ENCODE measurements at places on chromosomes 13 and 19.

- no peak for DNase-seq
Observed at GRCh38 chr19:5711713-5712161, 8.2 kb downstream of the LONP1 start.

DNA sequence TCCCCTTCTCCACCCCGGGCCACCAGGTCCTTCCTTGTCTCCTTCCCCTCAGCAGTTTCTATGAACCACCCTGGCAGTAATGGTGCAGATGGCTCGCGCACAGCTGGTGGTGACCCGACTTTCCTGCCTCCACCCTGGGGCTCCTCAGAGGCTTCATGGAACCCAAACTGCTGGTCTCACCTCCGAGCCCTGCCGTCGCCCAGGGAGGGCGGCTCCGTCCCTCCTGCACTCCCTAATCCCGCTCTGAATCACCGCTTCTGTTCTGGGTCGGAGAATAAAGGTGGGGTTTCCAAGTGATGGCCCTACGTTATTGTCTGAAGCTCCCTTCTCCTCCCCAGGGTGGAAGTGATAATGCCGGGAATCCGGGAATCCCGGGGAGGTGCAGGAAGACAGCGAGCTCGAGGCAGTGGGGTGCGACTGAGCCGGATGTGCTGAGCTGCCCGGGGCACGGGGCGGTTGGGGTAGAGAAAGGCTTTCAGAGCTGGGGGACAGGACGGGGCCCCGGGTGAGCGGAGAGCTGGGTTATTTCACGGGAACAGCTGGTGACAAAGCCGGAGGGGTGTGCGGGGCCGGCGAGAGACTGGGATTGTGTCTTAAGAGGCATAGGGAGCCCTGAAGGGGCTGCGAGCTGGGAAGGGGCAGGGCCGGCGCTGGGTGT, 711 bp downstream of the FUT2 start:
- DNase-seq = no peak

DNA sequence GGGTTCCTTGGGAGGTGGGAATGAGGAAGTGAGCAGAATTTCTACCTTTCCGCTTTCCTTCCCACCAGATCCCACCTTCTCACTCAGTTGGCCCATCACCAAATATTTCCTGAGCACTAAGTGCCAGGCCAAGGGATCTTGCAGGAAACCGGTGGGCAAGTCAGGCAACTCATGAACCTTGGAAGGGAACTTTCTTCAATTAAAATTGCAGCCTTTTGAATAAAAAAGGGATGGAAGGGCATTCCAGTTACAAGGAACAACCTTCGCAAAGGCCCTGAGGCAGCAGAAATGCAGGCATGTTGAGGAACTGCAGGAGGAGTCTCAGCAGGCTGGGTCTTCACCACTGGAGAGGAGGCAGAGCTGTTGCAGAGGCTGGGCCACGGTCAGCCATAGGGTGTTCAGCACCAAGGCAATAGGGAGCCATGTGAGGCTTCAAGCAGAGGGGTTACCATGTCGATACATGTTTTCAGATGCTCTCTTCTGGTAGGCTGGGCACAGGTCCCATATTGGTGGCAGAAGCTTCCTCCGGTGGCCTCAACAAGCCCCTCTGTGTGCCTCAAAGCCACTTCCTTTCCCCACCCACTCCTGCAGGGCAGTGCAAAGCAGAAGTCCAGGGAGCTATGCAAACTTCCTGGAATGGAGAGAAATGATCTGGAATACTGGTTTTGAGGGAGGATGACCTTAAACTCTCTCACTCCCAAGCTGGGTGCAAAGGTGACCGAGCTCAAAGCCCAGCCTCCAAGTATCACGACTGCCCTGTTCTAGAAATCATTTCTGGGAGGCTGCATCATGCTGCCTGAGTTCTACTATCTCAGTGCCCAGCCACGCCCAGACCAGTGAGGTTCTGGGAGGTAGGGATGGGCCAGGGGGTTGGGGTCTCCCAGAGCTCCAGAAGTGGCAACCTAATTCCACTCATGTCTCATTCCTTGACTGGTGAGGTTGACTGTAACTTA, at the start of gene FUT6:
Gene FUT6, minus strand, starts transcription at position 638 of the 953 bp plus-strand sequence. CDS start 7,135 bp downstream, outside the sequence.
- DNase-seq = no peak

DNA sequence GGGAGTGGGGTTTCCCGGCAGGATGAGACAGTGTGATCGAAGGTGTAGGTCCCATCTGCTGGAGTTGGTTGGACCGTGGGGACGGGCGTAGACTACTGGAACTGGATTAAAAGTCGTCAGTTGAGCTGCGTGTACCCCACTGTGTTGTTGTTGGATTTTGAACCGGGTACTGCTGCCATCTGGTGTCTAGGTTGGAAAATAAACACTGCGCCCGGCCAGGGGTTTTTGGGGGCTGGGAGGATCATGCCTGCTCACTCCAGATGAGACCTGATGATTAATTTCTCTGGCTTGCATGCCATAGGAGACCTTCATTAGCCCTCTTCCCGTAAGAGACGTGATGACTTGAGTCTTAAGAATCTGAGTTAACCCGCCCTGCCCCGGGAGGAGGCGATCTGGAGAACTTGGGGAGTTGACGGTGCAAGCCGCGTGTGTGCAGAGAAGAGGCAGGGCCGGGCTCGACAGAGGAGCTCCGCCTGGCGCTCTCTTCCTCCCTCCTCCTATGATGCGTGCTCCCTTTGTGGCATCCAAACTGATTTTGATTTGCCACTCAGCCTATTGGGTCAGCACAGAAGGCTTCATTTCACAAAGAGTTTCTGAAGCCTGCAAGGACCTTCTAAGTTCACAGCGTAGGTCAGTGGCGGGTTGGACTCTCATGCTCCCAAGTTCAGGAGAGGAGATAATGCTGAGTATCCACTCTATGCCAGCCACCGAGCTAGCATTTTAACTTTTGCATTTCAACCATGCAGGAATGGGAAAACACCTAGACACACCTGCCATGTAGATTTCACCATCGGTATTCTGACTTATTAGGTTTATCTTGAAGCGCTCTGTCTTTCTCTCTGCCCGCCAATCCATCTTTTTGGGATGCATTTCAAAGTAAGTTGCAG, 2.7 kb downstream of the UHRF1 start:
- DNase-seq = peak; percentile 66

DNA sequence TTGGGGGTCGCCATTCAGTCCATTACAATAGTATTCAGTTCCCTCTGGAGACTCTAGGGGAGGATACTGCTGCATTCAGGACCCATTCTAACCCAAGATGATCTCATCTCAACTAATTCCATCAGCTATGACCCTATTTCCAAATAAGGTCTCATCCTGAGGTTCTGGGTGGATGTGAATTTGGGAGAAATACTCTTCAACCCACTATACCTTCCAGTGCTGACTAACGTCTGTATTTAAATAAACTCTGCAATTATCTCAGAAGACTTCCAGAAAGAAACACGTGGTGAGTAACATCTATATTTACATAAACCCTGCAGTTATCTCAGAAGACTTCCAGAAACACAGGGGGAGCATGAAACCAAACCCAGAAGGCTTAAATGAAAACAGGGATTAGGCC, 1300.7 kb downstream of the PCDH9 start:
- DNase-seq = no peak

GRCh38 chr13:25415241-25415640, 43.5 kb downstream of the ATP8A2 start:
- no peak for DNase-seq

GRCh38 chr19:16418597-16418962, 53.2 kb downstream of the EPS15L1 start:
- no peak for DNase-seq

DNA sequence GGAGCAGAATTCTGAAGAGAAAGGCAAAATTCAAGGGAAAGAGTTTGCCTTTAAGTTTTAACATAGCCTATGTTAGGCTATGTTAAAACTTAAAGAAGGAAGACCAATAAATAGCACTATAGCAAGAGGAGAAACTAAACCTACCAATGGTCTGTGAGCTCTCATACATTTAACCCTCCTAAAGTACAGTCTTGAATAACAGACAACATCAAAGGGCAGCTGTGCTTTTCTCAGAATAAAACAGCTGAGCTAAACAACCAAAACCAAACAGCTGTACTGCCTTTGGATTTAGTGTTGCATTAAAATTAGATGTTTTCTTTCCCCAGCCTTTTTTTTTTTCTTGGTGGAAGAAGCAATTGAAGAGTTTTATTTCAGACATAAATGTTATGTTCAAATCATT, 34.0 kb downstream of the KLF5 start:
- no peak for DNase-seq

GRCh38 chr13:77337159-77337558, 10.3 kb upstream of the MYCBP2 start:
- no peak for DNase-seq

GRCh38 chr19:4913996-4914735, 4.9 kb downstream of the UHRF1 start:
- DNase-seq = peak; percentile 28

DNA sequence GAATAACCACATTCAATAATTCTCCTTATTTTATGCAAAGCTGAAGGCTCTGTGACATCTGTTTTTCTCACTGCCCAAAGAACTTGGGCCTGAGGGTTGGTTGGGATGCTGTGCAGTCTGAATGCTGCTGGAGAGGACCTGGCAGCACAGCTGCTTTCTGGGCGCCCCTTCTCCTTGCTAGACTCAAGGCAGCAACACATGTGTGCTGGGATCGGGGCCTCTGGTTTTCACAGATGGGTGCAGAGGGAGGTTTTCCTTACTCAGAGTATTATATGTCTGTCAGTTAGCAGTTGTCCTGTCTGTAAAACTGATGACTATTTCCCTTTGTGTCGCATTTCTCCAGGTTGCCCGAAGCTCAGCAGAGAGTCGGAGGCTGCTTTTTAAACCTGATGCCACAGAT, 53.2 kb upstream of the TEX29 start:
- DNase-seq = no peak

- DNase-seq = no peak
Observed at GRCh38 chr19:4977299-4978174, 8.6 kb downstream of the KDM4B start.

DNA sequence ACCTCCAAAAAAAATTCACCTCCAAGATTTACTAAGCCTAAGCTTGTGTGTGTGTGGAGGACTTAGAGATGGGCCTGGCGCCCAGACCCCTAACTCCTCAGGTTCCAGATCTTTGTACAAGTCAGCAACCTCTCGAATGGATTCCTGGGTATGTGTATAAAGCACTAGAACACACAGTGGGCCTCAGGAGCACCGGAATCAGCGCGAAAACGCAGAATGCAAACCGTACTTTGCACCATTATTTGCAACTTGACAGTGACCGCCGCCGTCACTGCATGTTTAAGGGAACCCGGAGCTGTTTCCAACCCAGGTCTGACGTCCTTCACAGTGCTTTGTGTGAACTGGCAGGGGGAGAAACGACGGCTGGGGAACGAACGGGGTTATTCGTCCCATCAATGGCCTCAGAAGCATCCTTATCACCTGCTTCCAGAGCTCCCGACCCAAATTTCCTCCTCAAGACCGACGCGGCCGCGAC, 688 bp downstream of the ZNF606 start:
- no peak for DNase-seq

GRCh38 chr13:103243495-103243894, 177.3 kb upstream of the SLC10A2 start:
- no peak for DNase-seq

DNA sequence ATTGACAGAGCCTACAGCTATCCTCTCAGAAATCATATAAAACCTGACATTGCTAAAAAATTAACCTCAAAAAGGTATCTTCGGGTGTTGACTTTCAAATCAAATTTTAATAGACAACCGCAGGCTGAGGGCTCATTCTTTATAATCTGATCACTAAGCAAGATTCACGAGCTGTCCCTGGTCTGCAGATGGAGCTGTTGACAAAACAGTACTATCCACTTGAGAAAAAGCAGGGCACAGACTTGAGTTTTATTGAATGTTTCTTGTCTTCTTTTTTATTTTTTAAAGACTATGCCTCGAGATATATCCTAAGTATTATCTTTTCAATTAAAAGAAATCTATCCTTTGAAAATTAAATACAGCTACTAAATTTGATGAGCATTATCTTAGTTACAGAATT, 540.5 kb downstream of the PCDH9 start:
- DNase-seq = no peak

DNA sequence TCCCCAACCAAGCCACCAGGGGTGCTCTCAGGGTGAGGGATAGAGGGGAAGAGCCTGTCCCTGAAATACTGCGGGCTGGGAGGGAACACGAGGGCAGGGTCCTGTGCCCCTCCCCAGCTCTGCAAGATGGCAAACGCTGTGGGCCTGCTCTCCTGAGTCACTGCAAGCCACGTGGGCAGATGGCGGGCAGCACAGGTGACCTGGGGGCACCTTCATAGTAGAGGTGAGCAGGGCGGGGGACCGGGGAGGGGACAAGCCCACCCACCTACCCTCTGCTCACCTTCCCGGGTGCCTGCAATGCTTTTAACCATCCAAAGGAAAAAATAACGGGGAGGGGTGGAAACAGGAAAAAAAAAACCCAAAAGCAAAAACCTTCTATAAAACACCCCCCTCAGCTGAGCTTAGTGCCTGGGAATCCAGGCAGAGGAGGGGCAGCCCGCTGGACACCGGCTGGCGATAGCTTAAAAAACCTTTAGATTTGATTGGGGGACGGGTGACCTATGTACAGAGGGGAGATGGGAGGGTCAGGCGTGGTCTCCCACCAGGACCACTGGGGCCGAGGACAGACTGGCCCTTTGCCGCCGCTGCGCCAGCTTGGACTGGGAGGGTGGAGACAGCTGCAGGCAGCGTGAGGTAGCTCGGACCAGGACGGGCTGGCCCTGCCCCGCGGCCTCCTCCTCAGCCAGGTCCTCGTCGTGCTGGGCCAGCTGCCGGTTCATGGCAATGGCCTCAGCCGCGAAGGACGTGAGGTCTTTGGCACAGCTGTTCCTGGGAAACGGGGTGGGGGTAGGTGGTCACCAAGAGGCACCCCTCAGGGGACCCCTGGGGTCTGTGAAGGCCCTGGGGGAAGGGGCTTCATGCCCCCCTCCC, 11.7 kb downstream of the MKNK2 start:
- DNase-seq = no peak

- no peak for DNase-seq
Observed at GRCh38 chr19:460877-461720, at the start of gene SHC2. Gene SHC2, minus strand, starts transcription at chr19:461033. Its CDS starts 37 bp downstream, at chr19:460996.

GRCh38 chr19:18435178-18435841, 2.6 kb downstream of the ISYNA1 start:
- DNase-seq = no peak

DNA sequence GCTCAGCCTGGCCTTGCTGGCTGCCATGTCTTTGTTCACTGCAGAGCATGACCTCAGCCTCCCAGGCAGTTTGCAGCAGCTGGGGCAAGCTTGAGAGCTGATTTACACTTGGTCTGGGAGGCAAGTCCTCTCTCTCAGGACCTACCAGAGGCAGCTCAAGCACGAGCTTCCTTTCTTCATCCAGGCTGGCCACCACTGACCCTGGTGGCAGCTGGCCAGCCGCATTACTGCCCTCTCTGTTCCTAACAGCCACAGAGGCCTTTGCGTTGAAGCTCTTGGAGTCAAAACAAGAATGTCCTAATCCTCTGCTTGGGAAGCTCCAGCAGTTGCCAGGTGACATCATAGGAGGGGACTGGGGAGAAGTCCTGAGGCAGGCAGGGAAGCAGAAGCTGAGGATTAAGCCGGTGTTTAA, 85.7 kb downstream of the NUFIP1 start:
- no peak for DNase-seq

DNA sequence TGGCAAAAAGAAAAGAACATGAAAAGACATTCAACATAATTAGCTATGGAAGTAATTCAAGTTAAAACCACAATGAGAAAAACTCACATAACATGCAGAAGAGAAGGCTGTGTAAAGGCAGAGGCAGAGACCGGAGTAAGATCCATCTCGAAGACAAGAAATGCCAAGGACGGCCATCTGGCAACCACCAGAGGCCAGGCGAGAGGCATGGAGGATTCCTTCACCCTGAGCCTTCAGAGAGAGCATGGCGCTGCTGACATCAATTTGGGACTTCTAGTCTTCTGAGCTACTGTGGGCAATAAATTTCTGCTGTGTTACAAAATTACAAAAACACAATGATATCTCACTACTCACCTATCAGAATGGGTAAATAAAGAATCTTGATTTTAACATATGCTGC, 381.0 kb downstream of the TSHZ3 start:
- no peak for DNase-seq

GRCh38 chr13:105914291-105915036, 621.0 kb downstream of the EFNB2 start:
- DNase-seq = no peak
